ENCODE measurements at places on chromosomes 11 and 22. TPM values are rescaled to one million over a fixed set of nuclear protein-coding genes. Genes with fewer than 3 reads are reported as not detected.

GRCh38 chr22:22375576-22376351, 131.2 kb downstream of the VPREB1 start:
- no peak for DNase-seq

DNA sequence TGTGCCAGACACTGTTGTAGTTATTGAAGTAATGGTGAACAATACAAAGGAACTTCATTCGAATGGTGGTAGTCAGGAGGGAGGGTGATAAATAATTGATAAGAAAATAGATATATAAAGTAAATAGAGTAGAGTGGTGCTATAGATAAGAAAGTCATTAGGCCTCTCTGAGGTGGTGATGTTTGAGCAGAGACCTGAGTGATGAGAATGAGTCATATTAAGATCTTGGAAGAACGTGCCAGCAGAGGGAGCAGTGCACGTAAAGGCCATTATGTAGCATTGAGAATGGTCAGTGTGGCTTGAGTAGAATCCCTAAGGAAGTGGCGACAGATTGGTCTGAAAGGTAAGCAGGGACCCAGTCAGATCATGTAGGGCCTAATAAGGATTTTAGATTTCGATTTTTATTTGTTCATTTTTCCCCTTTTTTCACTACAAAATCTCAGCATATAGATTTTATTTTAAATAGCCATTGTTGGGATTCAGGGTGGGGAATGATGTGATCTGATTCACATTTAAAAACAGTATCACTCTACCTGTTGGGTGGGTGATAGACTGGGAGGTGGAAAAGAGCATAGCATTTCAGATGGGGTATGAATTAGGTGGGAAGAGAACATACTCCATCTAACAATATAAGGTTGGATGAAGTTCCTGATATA, 44.7 kb downstream of the CCDC90B start:
- no peak for DNase-seq

- DNase-seq = peak; percentile 58
These were observed 936 bp downstream of the BRD1 start for GRCh38 chr22:49826603-49827270.

DNA sequence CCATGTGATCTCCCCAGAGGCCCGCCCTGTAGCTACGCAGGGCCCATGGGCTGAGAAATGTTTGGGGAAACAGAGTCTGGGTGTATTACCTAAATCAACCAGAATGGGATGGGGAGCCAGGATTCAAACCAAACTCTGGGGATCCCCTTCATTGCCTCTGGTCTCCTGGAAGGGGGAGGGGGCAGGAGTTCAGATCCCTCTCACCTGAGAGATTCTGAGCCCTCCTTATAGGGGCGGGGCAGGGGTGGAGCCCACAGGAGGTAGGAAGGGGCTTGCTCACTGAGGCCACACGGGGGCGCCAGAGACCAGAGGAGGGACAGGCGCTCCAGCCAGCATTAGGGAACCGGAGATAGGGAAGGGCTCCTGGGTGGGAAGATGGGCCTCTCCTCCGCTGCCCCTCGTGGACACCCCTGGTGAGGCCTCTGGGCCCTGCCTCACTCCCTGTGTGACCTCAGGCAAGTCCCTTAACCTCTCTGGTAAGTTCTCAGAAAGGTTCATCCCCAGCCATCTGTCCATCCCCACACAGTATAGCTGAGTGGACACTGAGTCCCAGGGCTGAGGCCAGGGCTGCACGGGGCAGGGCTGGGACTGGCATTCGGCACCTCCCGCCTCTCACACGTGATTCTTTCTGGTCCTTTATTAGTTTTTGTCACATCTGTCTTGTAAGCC, 2.7 kb upstream of the CDC42BPG start:
- DNase-seq = peak; percentile 92

GRCh38 chr22:39661842-39662685, 91.5 kb downstream of the CACNA1I start:
- DNase-seq = peak; percentile 54

The PANX2 gene
- total RNA-seq = 0.09 TPM

GRCh38 chr22:32852395-32853251, 51.1 kb downstream of the TIMP3 start:
- peak; percentile 46 for DNase-seq

DNA sequence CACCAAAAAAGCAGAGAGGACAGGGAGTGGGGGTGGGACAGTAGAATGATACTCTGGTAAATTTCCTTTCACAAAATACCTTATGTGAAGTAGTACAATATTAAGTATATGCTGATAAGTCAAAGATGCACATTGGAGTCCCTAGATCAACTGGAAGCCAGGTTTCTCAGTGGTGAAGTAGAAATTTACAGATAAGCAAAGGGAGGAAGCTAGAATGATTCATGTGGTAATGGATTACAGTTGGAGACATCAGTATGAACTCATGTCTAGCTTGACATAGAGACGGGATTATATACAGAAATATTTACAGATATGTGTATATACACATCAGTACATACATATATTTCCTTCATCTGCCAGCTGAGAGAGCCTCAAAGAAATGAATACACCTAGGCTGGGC, 21.5 kb downstream of the PLEKHB1 start:
- DNase-seq = no peak

The FAM180B gene
- not detected for total RNA-seq

DNA sequence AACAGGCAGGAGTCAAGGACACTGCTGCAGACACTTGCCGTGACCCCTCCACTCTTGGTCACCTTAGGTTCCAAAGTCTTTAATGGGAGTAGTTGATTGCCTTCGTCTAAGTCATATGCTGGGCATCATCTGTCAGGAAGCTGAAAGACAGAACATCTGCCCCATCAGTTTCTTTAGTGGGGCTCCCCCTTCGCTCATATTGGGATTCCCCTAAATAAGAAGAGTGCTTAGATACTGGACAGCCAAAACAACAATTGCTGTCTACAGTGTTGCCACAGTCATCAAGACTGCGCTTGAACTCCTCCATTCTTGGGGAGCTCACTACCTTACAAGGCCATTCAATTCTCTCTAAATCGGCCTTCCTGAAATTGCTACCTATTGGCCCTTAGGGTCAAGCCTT, 58.5 kb downstream of the UBASH3B start:
- no peak for DNase-seq

The FJX1 gene
- not detected for total RNA-seq

The OR51B2 gene
- total RNA-seq = not detected

- no peak for DNase-seq
These were observed 44.4 kb downstream of the KMT5B start for GRCh38 chr11:68168694-68169093.

The UVRAG gene
- total RNA-seq = 15.9 TPM

GRCh38 chr22:21719024-21719423, 16.6 kb downstream of the YPEL1 start:
- no peak for DNase-seq

GRCh38 chr11:72814286-72815109, at the start of gene ATG16L2:
ATG16L2 (plus strand) TSS chr11:72814411; CDS start chr11:72814446, 35 bp downstream.
- peak; percentile 91 for DNase-seq

The OR5D13 gene
- not detected for total RNA-seq

The RAD9A gene
- 40.6 TPM for total RNA-seq

DNA sequence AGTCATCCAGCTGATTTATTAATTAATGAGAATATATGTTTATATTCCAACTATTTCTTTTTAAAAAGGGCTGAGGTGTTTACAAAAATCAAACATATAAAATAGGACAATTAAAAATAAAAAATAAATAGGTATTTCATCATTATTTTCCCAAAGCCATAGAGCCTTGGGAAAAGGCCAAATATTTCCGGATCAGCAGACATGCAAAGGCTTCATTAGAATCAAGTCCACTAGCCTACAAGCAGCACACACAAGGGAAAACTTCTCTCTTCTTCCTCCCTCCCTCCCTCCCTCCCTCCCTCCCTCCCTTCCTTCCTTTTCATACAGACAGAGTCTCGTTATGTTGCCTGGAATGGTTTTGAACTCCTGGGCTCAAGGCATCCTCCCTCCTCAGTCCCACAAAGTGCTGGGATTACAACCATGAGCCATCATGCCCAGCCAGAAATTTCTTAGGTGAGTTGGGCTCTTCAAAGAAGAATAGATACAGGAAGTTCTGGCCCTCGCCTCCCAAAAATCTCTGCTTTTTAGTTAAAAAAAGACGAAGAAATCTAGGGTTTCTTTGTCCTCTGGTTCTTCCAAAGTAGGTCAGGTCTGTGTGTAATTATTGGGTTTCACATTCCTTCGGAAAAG, 121.2 kb downstream of the SIK3 start:
- no peak for DNase-seq

The MMP7 gene
- total RNA-seq = not detected

DNA sequence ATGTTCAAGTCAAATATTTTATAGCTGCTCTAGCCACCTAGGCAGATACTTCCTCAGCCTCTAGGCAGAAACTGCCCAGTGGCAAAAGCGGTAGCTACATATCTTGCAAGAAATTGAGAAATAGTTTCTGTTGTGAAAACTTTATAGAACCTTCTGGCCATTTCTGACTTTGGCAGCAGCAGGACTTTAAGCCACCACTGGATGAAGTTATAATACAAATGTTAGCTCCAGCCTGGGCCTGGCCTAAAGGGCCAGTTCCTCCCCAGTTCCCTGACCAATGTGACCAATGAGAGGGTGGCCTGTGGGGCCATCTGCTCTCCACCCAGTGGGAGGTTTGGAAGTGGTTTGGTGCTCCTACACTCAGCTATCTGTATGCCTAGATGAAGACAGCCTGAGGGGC, 254.0 kb upstream of the NARS2 start:
- DNase-seq = no peak

- no peak for DNase-seq
These were observed 37.8 kb downstream of the MRE11 start for GRCh38 chr11:94455861-94456260.

DNA sequence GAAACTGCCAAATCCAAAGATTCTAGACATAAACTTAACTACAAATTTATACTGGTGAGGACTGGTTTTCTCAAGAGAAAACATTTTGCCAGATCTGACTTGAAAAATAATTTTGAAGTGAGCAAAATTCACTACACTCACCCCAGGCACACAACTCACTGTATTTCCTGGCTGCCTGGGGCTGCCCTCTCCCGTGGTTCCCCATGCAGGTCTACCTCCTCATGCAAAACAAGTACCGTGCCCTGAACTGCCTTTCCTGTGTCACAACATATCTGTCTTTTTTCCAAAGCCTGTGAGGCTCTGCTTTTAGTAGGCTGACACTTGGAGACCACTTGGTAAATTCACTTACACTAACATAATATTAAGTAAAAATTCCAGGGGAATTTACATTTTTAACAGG, 76.4 kb downstream of the LIF start:
- DNase-seq = no peak

All from left colon (tissue), 2 donors.